ENCODE measurements at places on chromosomes 5 and 9.
A peak's percentile ranks its signal among the peaks of the same experiment; 100 is the strongest.

DNA sequence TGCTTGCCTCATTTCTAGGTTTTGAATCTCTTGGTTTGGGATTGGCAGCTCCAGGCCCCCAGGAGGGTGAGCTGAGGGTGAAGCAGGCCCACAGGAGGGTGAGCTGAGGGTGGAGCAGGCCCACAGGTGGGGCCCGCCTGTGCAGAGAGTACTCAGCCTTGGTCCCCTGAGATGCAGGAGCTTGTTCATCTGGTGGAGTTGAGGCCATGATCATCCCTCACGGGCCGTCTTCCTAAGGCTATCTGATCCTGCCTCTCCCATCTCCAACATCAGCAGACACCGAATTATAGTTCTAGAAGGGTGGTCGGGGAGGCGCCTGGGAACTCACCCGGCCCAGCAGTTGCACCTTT lies 131.7 kb upstream of the PHYKPL start:
- no peak for DNase-seq

DNA sequence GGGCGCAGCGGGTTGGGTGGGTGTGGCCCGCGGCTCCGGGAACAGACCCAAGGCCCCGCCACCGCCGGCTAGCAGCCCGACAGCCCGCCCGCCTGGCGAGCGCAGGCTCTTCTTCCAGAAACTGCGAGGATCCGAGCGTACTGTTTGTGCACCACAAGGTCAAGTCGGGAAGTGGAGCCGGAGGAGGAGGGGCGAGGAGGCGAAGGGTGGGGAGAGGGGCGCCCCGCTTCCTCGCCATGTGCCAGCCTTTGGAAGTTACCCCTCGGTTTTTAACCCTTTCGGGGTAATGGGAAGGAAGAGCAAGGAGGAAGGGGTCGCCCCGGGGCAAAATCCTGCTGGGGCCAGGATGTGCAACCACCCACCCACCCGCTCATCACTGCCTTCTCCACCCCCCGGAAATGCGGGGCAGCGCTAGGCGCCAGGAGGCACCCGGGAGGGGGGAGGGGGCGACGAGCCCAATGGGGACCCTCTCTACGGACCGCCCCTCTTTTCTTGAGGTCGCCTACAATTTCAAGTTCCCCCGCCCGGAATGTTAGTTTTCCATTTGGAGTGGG lies 1.1 kb upstream of the JADE2 start:
- DNase-seq, result peak; percentile 79

- no peak for DNase-seq
Measured at GRCh38 chr5:71806711-71807110, 87.6 kb downstream of the CARTPT start.

GRCh38 chr9:14790628-14791027 lies 68.1 kb upstream of the CER1 start:
- no peak for DNase-seq

GRCh38 chr5:73812962-73813588 lies 187.1 kb downstream of the ARHGEF28 start:
- DNase-seq, result no peak

DNA sequence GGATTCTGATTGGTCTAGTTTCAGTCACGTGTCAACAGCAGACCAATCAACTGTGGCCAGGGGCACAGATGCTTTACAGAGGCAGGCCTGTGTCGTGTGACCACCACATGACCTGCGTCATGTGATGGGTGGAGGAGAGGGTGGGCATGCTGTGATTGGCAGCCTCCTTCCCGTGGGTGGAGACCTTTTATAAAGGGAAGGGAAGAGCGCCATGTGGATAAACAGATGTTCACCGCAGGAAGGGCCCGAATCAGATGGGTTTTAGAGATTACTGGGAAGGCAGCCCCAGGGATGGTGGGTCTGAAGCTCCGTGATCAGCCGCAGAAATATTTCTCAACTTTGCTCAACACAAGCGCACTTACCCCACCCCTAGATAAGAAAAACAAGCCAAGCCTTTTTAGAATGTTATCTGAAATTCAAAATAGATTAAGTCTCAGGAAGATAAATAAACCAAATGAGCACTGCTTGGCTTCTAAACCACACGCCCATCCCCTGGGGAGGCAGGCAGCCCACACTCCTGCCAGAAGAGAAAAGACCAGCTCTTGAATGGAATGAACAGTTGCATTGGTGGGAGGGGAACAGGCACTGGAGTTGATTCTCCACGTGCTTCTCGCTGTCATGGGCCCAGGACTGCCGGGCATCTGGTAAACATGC lies 43.6 kb downstream of the ROPN1L start:
- no peak for DNase-seq

- no peak for DNase-seq
Measured at GRCh38 chr5:39501397-39501796, 76.6 kb upstream of the DAB2 start.

GRCh38 chr5:17398431-17398830 lies 99.6 kb upstream of the TAF11L2 start:
- DNase-seq, result no peak

GRCh38 chr5:136137497-136138220 lies 5.0 kb downstream of the SMAD5 start:
- DNase-seq, result no peak

DNA sequence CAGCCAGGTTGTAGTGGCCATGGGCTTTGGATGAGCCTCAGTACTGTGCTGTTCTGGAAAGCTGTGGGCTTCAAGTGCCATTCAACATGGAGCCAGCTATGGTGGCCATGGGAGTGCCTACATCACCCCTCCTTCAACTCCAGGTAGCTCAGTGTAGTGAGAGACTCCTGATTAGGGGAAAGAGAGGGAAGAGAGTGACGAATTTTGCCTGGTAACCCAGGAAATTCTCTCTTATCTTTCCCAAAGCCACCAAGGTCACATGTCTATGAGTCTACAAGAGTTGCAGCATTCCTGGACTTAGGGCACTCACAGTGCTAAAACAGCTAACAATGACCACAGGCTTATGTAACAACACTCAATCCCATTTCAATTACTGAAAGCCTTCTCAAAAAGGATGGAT lies 81.7 kb upstream of the SPTLC1 start:
- DNase-seq, result no peak

GRCh38 chr5:78765756-78766411 lies 117.3 kb upstream of the LHFPL2 start:
- DNase-seq, result no peak

DNA sequence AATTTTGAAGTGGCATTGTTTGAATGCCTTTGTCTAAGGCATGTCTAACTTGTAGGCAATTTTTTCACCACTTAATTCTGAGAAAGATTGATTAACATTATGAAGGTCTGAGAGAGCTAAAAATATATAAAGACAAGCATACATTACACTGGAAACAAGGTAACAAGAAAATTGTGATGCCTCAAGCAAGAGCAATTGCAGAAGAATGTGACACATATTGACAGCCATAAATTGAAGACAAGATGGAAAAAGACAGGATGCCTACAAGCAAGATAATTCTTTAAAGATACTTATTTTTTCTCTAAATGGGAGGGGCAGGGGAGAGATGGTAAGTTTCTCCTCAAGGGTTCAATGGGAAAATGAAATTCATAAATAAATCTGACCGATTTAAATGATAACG lies 103.1 kb upstream of the CYLC2 start:
- no peak for DNase-seq

DNA sequence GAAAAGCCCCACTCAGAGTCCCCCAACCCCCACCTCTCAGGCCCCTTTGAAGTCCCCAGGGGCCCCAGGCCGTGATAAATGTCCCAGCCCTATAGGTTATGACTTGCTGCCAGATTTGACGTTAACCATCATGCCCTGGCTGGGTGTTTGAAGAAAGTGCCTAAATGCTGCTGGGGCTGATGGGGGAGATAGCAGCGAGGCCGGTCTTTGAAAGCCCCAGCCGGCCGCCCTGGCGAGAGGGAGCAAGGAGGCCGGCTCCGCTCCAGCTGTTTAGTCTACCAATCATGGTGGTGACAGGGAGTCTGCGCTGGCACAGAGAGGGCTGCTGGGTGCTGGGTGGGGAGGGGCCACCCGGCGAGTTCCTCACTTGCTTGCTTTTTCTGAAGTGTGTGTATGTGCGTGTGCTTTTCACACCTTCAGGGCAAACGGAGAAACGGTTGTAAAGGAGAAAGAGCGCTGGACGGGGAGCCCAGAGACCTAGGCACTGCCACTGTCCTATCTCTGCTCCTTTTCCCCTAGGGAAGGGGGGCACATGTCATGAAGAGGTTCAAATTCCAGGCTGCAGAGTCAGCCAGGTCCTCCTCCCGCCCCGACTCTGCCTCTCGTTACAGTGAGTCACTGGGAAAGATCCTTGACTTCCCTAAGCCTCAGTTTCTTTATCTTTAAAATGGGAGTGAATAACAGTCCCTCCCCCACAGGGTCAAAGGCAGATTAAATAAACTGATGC lies 126.1 kb upstream of the HAND1 start:
- DNase-seq, result no peak

GRCh38 chr5:138623053-138623452 lies 47.9 kb upstream of the HSPA9 start:
- no peak for DNase-seq

DNA sequence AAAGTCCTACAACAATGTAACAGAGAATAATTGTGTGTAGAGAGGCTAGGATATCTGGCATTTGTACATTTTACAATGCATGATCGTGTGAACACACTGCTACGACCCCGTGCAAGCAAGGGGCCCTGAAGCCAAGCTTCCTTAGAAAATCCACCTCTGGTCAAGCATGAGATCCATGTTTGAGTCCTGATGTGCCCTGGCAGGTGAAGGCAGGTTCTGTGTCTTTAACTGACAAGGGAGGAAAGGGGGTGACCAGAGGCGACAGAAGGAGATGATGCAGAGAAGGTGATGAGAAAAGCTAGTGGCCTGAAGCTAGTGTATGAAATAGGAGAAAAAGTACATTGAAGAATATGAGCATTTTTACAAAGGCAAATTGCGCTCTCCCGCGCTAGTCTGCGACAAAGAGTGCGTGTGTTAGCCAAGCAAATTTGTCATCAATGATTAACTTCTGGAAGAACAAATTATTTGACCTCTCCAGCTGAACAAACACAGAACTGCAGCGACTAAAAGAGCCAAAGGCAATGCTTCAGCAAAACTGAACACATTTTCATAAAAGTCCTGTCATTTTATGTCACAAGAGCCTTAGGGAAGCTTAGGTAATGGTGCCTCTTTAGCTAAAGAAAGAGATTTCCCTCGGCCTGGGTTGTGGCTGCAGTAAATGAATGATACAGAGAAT lies 101.7 kb upstream of the DAPK1 start:
- no peak for DNase-seq

GRCh38 chr9:131238402-131239021 lies 37.8 kb downstream of the FAM78A start:
- DNase-seq, result no peak

- DNase-seq, result no peak
Measured at GRCh38 chr9:61674465-61674864, 484.6 kb downstream of the SPATA31A7 start.

DNA sequence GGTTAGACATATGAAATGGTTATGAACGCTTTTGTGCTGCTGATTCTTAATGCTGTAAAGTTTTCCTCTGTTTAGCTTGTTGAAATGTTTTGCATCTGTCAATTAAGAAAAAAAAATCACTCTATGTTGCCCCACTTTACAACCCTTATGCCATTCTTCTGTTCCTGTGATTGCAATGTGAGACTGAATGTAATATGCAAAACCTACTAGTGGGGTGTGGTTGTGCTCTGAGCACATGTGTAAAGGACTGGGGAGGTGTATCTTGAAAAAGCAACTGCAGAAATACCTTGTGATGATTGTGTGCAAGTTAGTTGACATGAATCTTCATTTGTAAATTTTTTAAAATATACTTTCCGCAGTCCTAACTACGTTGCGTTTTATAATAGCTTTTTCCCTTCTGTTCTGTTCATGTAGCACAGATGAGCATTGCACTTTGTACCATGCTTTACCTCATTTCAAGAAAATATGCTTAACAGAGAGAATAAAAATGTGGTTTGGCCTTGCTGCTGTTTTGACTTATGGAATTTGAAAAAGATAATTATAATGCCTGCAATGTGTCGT lies 357.0 kb upstream of the PIK3R1 start:
- no peak for DNase-seq

- DNase-seq, result no peak
Measured at GRCh38 chr9:76161541-76161940, 232.7 kb downstream of the RFK start.

- DNase-seq, result no peak
Measured at GRCh38 chr5:135016861-135017290, 17.2 kb downstream of the PITX1 start.

DNA sequence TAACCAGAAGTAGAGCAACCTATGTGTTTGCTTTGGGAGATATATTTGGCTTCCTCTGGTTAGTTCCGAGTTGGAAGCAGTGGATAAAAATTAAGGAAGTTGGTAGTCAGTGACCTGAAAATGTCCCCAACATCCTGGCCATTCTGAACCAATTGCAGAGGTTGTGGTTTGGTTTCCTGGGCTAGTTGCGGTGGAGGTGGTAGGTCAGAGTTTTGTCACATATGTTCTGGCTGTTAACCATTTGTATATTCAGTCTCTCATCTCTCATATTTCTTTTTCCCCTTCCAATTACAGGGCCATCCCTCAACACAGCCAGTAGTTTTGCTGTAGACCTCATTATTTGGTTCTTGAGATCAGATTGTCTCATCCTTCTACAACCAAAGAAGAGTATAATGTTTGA lies 1026.9 kb downstream of the PTPRD start:
- no peak for DNase-seq

DNA sequence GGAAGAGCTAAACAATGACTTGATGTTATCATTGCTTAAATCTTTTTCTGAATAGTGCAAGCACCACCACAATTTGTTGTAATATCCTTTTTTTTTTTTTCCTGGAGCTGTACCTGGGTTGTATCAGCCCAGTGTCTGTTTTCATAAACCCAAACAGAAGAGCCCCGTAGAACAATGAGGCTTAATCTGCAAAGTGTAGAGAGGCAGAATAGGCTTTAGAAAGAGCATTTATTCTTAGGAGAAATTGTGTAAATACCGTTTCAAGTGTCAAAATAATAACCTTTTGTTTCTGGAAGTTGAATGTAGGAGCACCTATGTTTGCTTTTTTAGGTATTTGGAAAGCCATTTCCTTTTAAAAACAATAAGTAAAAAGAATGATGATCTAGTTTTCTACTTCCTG lies 26.4 kb downstream of the RGS7BP start:
- DNase-seq, result no peak

- no peak for DNase-seq
Measured at GRCh38 chr5:116573702-116574366, 789 bp downstream of the SEMA6A start.

- no peak for DNase-seq
Measured at GRCh38 chr5:178581621-178582020, 8.6 kb downstream of the COL23A1 start.

GRCh38 chr5:170486371-170486770 lies 17.4 kb upstream of the KCNIP1 start:
- DNase-seq, result no peak

All from SW 1271 (cell line).